GM12892 (cell line): ENCODE measurements at places on chromosomes 1 and 21.

- DNase-seq: no peak
Measured at GRCh38 chr1:85158910-85159309, 41.9 kb downstream of the SYDE2 start.

GRCh38 chr1:238438311-238439270, 547.9 kb upstream of the ZP4 start:
- DNase-seq: no peak

GRCh38 chr1:151949371-151950193, 40.3 kb upstream of the THEM4 start:
- DNase-seq: no peak

DNA sequence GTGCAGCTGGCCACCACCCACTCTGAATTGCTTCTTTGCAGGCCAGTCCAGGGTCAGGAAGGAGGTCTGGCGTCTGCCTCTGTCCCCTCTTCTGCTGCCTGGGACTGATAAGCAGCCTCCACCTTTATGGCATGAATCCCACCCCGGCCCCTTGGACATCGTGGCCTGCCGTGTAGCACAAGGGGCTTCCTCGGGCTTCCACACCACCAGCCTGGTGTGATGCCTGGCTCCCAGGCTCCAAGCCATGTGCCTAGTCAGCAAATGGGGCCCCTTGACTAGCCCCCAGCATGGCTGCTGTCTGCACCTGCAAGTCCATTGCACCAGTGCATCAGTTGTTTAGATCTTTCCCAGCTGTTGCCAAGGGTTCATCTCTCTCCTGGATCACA, 9.9 kb upstream of the ARF1 start:
- no peak for DNase-seq

- no peak for DNase-seq
Measured at GRCh38 chr1:231612393-231613089, 14.0 kb upstream of the DISC1 start.

GRCh38 chr1:22799971-22800370, 89.3 kb downstream of the EPHB2 start:
- DNase-seq: no peak

DNA sequence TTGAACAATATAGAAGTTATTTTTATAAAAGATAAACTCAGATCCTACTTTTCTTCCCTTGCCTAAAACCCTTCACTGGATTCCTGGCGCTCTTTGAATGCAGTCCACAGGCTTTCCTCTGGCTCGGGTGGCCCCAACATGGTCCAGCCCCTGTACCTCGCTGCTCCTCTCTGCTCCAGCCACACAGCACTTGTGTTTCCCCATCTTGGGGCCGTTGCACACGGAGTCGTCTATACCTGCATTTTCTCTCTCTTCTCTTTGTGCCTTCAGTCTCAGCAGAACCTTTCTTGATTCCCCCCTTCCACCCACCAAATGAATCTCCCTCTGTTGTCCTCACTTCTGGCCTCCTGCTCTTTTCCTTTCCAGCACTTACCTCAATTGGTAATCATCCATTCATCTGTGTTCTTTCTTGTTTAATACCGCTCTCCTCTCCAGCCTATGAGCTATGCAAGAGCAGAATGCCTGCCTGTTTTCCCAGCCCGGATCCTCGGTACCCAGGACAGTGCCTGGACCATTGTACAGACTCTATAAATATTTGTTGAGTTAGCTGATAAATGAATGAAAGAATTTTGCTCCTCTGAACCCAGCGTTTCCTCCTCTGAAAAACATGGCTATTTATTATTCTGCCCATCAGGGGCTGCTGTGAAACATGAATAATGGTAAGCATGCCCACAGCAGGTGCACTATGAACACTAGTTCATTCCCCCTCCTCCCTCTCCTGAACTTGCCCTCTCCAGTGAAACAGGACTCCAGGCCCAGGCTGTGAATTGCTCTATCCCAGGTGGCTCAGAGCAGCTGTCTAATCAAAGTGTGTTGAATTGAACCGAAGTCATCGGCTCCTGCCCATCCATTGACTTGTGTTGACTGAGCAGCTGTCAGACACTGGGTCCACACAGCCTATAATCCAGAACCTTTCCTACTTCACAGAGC, 266.9 kb downstream of the PTPRU start:
- no peak for DNase-seq

GRCh38 chr1:153345187-153346076, 3.2 kb downstream of the PGLYRP4 start:
- no peak for DNase-seq

DNA sequence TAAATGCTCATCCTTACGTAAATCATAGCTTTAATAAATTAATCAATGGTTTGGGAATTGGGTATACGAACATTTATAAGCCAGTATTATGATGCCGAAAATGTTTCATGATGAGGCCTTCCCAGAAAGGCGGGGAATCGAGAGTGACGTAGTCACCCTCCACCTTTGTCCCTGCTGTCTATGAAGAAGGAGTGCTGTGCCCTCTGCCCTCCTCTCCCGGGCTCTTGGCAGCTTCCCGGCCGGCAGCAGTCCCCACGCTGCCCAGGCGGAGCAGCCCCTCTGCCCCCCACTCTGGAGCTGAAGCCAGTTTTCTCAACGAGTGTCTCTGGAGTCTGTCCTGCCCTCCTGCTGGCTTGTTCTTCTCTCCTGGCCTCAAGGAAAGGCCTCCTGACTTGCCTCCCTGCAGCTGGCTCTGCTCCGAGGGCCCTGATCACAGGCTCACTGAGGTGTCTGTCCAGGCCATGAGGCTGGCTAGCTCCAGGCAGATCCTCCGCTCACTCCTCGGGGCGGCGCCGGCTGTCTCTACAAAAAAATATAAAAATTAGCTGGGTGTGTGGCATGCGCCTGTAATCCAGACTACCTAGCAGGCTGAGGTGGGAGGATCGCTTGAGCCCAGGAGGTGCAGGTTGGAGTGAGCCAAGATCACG, 150.7 kb upstream of the COL6A1 start:
- DNase-seq: no peak

GRCh38 chr1:149877211-149877946, 22.0 kb upstream of the BOLA1 start:
- no peak for DNase-seq

- no peak for DNase-seq
Measured at GRCh38 chr1:107432108-107432507, 291.3 kb downstream of the NTNG1 start.

DNA sequence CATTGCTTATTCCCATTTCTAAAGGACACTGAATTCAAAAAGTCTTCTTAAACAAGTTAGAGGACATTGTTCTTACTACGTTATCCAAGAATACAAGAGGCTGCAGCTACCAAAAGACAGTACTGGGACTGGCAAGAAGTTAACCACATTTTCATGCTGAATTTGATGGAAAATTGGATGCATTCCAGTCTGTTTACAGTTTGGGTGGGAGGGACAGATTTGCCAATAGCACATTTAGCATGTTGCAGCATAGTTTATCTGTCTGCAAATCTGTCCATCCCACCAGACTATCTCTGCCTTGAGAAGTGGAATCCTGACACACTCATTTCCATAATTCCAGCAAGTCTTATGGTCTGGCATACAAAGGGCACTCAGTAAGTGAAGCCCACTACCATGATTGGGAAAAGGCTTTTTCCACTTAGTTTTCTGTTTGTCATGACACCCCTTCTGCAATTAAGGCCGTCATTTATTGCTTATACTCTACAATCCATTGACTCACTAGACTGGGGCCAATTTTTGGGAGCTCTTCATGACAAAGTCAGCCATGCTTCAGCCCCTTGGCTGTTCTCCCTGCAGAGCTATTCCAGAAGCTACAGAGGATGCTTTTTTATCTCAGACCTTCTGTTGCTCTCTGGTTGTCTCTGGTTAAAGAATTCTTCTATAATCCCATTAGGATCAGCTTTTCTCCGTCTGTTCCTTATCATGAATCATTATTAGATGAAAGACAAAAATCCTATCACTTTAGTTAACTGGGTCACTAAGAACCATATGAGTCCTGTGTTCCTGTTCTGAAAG, 355.8 kb upstream of the PTBP2 start:
- no peak for DNase-seq

DNA sequence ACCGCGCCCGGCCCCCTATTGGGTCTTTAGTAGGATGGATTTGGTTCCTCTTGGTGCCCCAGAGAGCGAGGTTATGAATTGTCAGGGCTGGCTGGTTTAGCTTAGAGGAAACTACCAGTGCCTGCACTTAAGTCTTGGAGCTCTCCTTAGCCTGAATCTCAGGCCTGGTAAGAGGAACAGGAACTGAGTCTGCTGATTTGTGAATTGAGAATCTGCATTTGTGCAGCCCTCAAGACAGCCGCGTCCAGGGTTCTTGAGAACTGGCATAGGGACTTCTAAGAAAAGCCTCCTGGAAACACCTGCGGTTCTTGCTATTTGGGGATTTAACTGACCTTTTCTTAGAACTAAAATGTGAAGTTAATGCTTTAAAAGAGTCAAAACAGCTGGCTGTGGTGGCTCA, 1.7 kb downstream of the NECAP2 start:
- DNase-seq: no peak

GRCh38 chr1:40014812-40015594, 25.5 kb upstream of the CAP1 start:
- no peak for DNase-seq

DNA sequence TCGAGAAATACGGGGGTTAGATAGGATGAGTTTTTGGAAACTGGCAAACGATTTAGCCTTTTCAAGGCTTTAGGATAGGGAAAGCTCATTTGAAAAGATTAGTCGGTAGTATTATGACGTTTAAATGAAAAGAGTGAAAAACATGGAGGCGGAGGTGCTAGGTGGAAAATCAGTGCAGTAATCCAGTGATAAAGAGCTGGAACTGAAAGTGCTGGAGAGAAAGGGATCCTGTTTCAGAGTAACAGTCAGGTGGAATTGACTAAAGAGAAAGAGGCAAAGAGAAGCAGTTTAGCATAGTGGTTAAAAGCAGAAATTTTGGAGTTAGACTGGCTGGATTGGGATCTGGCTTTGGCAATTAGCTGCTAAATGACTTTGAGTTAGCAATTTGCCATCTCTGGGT, 945 bp downstream of the WDR3 start:
- no peak for DNase-seq

DNA sequence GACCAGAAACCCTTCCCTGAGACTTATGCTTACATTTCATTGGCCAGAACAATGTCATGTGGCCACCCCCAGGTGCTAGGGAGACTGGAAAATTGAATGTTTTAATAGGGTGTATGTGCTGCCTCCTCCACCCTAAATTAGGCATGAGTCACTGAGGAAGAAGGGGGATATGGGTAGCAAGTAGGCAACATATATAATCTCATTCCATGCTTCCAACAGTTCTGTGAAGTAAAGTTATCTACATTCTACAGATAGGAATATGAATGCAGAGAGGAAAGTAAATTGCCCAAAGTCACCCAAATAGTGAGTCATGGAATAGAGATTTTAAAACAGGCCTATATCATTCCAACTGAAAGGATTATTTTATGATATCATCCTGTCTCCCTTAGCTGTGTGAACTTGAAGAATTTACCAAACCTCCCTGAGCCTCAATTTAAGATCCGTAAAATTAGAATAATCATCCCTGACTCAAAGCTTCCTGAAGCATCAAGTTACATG, 168.6 kb upstream of the FGGY start:
- DNase-seq: no peak

DNA sequence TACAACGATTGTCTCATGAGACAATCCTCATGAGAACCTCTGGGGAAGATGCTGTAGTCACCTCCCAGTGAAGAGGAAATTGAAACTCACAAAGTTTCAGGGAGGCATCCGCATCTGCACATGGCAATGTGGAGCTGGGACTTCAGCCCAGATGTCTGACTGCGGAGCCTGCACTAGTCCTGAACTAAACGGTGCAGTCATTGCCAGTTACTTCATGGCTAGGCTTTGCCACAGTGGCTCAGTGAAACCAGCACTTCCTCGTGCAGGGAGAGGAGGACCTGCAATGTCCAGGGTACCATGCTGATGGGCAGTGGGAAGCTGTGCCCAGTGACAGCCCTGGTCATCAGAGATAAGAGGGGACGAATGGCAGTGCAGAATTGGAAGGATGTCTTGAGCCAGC, 40.7 kb upstream of the ETS2 start:
- no peak for DNase-seq

DNA sequence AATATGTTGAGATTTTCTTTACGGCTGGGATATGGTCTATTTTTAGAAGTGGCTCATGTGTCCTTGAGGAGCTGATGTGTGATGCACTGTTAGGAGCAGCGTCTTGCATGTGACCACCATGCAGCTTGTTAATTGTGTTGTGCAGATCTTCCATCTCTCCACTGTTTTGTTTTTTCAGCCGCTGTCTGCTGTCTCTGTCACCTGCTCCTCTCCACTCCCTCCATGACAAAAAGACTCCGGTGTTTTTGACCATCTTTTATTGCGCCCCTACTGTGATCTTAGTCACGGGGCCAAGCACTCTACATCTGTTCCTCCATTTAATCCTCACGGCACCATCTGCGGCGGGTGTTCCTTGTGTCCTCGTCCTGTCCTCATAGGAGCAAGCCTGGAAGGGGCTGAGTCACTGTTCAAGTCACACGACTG, 51.8 kb downstream of the ADARB1 start:
- DNase-seq: no peak

DNA sequence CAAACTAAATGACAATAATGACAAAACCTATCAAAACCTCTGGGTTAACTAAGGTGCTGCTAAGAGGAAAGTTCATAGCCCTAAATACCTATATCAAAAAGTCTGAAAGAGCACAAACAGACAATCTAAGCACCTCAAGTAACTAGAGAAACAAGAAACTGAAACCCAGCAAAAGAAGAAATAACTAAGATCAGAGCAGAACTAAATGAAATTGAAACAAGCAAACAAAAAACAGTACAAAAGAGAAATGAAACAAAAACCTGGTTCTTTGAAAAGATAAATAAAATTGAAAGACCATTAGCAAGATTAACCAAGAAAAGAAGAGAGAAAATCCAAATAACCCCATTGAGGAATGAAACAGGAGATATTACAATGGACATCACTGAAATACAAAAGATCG, 44.8 kb upstream of the KIAA0040 start:
- DNase-seq: no peak

GRCh38 chr1:28537457-28538199, 15.3 kb upstream of the TRNAU1AP start:
- no peak for DNase-seq

GRCh38 chr1:245486775-245487470, 332.1 kb downstream of the KIF26B start:
- no peak for DNase-seq

GRCh38 chr1:220527908-220528678, at the start of gene MARK1:
MARK1 (plus strand) TSS chr1:220528136; CDS start chr1:220528823, 687 bp downstream.
- DNase-seq: peak; percentile 50
